Activated naive CD8-positive, alpha-beta T cell treated with anti-CD3 and anti-CD28 coated beads for 36 hours (primary cell): ENCODE measurements at places on chromosomes 2 and 18. TPM values are rescaled to one million over a fixed set of nuclear protein-coding genes. Genes with fewer than 3 reads are reported as not detected.

Gene MC4R
- not detected for total RNA-seq

Gene LCT
- 0.31 TPM for total RNA-seq

Gene IAH1
- 66.3 TPM for total RNA-seq

Gene DSC2
- 0.26 TPM for total RNA-seq

Gene TRPM8
- total RNA-seq, result not detected
